ENCODE measurements at places on chromosomes 5 and 9. TPM values are rescaled to one million over a fixed set of nuclear protein-coding genes. Genes with fewer than 3 reads are reported as not detected.
A peak's percentile ranks its signal among the peaks of the same experiment; 100 is the strongest.

The ANKRD55 gene
- 0.42 TPM for total RNA-seq

GRCh38 chr9:77708064-77708815, 60.1 kb upstream of the GNA14 start:
- no peaks in the 10 kb centered on the region for H3K27me3 ChIP-seq
- no peak overlapping the region for H3K27ac ChIP-seq
- H3K4me1 ChIP-seq = no peaks in the 10 kb centered on the region
- H3K36me3 ChIP-seq = no peaks in the 10 kb centered on the region

The PRSS3 gene
- not detected for total RNA-seq

The NIPAL4 gene
- total RNA-seq = not detected

The FIBCD1 gene
- 22.0 TPM for total RNA-seq

DNA sequence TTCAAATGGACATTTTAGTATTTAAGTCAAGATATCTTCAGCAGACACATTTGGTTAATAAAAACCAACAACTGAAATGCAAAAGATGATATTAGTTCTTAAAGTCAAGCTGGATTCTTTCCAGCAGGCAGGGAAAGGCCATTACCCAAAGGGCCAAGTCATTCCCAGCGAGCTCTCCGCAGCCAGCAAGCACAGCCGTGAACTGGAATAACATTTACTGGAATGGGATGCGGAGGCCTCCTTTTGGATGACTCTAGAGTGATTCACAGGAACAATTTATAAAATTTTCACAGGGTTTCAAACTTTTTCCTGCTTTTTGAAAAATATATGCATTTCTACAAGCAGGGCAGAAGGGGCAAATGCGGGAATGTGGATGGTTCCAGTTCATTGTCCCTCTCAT, 76.6 kb upstream of the DAB2 start:
- H3K4me3 ChIP-seq = peak overlapping the region; percentile 9
- no peaks in the 10 kb centered on the region for H3K36me3 ChIP-seq
- no peaks in the 10 kb centered on the region for H3K27me3 ChIP-seq
- peak; percentile 67 for DNase-seq
- peak overlapping the region; percentile 82 for H3K27ac ChIP-seq

- no peak overlapping the region for H3K27ac ChIP-seq
- H3K4me1 ChIP-seq = no peaks in the 10 kb centered on the region
- no peaks in the 10 kb centered on the region for H3K27me3 ChIP-seq
- H3K4me3 ChIP-seq = no peak overlapping the region
- no peak for DNase-seq
- H3K36me3 ChIP-seq = no peaks in the 10 kb centered on the region
These were observed 24.5 kb downstream of the CCDC125 start for GRCh38 chr5:69308046-69308553.

The ANGPTL2 gene
- total RNA-seq = 25.4 TPM

The CARD6 gene
- 30.5 TPM for total RNA-seq

The SCAI gene
- 15.8 TPM for total RNA-seq

The SLC6A3 gene
- total RNA-seq = not detected

The RNF224 gene
- not detected for total RNA-seq

The EXOC3 gene
- total RNA-seq = 42.1 TPM

- H3K27ac ChIP-seq = no peak overlapping the region
- H3K36me3 ChIP-seq = no peaks in the 10 kb centered on the region
- H3K4me3 ChIP-seq = no peak overlapping the region
- DNase-seq = no peak
- no peaks in the 10 kb centered on the region for H3K4me1 ChIP-seq
These were observed 82.6 kb downstream of the PRELID2 start for GRCh38 chr5:145752534-145752933.

The FBXL7 gene
- 22.6 TPM for total RNA-seq

The BNC2 gene
- 7.4 TPM for total RNA-seq

DNA sequence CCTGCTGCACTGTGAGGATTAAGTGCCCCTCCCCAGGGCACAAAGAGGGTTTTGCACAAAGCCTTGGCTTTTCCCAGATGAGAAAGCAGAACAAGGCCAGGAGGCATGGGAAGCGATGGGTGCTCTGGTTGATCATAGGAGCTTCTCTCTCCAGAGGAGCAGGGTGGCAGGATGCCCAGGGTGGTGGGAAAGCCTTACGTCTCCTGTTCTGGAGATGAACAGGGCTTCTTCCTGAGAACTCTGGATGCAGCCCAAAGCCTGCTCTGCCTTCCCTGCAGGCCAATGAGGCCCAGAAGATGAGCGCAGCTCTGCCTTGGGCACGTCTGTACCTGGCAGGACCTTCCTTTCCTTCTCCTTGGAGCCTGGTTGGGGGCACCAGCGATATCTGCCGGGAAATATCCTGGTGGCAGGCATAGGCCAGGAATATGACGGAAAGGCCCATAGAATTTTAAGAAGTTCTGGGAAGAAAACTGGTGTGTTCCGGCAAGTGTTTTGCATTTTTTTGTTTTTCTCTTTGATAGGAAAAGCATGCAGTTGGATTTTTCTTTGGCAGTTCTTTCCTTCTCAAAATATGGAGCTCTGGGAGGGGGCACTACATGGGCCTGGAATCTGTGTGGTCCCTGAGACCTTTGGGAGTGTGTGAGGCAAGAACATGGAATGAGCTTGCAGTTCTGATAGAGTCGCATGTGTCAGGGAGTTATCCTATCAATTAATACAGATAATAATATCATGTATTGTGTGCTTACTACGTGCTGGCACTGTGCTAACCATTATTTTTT, 253.2 kb upstream of the KLF4 start:
- H3K4me3 ChIP-seq = no peak overlapping the region
- no peak for DNase-seq
- H3K4me1 ChIP-seq = peaks cover 21% of the 10 kb centered on the region
- no peaks in the 10 kb centered on the region for H3K27me3 ChIP-seq
- no peaks in the 10 kb centered on the region for H3K36me3 ChIP-seq

The GPR150 gene
- 0.74 TPM for total RNA-seq

GRCh38 chr9:20884985-20885593, 146.4 kb downstream of the HACD4 start:
- no peaks in the 10 kb centered on the region for H3K27me3 ChIP-seq
- H3K4me3 ChIP-seq = no peak overlapping the region

The SAXO1 gene
- total RNA-seq = not detected

- H3K27ac ChIP-seq = no peak overlapping the region
- H3K36me3 ChIP-seq = no peaks in the 10 kb centered on the region
- H3K27me3 ChIP-seq = peaks cover 8% of the 10 kb centered on the region
- no peak overlapping the region for H3K4me3 ChIP-seq
- no peaks in the 10 kb centered on the region for H3K4me1 ChIP-seq
- no peak for DNase-seq
These were observed 102.0 kb downstream of the CFAP95 start for GRCh38 chr9:69922646-69923045.

- no peak for DNase-seq
- H3K36me3 ChIP-seq = no peaks in the 10 kb centered on the region
- H3K27ac ChIP-seq = no peak overlapping the region
These were observed 36.7 kb downstream of the DMGDH start for GRCh38 chr5:79032782-79033181.

GRCh38 chr9:83707518-83707767, 315 bp downstream of the UBQLN1 start:
- H3K4me1 ChIP-seq = peaks cover 33% of the 10 kb centered on the region
- H3K4me3 ChIP-seq = peak overlapping the region; percentile 76
- peak; percentile 83 for DNase-seq

DNA sequence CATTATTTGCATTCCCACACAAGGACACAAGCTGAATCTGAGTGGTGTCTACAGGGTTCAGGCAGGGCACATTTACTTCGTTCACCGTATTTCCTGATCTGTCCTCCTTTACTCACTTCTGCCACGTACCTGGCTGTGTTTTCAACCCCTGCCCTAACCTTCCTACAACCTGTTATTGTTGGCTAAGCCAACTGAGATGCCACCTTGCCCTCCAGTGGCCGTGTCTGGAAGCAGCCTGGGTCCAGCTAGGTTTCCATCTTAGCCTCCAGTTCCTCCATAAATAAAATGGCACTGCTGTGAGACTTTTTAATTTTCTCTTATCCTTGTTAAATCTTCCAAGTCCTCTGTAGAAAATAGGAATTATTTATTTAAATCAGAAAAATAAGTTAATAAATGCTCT, 64.8 kb downstream of the ATP10B start:
- no peaks in the 10 kb centered on the region for H3K36me3 ChIP-seq
- H3K27ac ChIP-seq = no peak overlapping the region
- H3K4me3 ChIP-seq = no peak overlapping the region

DNA sequence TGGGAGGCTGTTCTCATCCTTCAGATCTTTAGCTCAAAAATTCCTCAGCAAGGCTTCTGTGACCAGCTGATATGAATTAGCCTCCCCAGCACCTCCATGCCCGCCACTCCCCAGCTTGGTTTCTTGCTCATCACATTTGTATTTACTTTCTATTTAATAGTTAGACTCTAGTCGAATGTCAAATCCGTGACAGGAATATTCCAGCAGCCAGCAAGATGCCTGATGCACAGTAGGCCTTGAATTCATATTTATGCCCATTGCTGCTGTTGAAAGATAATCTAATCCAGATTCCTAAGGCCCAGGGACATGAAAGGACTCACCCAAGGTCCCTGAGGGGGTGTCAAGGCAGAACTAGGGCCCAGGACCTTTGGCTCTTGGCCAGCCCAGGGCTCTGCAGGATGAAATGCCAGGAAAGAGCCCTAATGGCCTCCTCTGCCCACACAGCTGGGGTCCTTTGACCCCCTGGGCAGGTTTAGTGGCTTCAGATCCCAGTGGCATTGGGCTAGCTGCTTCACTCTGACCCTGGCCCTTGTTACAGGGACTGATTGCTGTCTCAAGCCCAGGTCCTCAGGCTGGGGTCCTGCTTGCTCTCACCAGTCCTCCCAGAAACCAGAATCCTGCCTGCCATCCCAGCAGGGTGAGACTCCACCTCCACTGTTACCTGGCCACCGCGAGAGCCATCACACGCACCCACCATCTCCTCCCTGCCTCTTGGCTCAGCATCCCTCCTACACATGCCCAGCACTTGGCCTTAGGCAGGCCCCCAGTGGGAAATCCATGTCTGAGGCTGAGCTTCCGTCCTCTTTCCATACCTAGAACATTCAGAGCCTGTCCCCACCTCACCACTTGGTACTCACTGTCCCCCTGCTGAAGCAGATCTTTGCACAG, 7.3 kb downstream of the CSF1R start:
- H3K27ac ChIP-seq = no peak overlapping the region
- H3K4me1 ChIP-seq = no peaks in the 10 kb centered on the region
- H3K36me3 ChIP-seq = peaks cover 3% of the 10 kb centered on the region
- no peak overlapping the region for H3K4me3 ChIP-seq
- DNase-seq = no peak

DNA sequence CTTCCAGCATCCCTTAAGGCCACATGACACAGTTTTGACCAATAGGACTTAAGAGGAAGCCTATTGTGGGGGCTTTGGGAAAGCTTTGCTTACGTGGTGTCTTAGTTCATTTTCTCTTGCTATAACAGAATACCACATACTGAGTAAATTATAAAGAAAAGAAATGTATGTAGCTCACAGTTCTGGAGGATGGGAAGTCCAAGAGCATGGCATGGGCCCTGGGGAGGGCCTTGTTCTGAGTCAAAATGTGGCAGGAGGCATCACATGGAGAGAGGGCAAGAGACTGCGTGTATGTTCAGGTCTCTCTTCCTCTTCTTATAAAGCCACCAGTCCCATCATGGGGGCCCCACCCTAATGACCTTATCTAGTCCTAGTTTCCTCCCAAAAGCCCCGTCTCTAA, 68.6 kb upstream of the CPEB4 start:
- no peak overlapping the region for H3K27ac ChIP-seq
- H3K27me3 ChIP-seq = no peaks in the 10 kb centered on the region
- H3K36me3 ChIP-seq = no peaks in the 10 kb centered on the region
- no peak overlapping the region for H3K4me3 ChIP-seq
- H3K4me1 ChIP-seq = peaks cover 13% of the 10 kb centered on the region

DNA sequence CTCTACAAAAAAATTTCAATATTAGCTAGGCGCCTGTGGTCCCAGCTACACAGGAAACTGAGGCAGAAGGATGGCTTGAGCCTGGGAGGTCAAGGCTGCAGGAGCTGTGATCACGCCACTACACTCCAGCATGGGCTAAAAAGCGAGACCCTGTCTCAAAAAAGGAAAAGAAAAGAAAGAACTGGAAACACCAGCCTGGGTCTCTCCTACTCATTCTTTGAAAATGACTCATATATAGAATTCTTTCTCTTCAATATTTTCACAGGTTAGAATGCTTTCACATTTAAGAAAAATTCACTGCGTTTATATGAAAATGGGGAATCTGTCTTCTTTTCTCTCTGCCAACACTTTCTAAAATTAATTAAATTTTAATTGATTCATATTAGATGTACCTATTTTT, 115.6 kb downstream of the TRPM6 start:
- no peaks in the 10 kb centered on the region for H3K36me3 ChIP-seq
- no peaks in the 10 kb centered on the region for H3K4me1 ChIP-seq
- peaks cover 5% of the 10 kb centered on the region for H3K27me3 ChIP-seq
- H3K27ac ChIP-seq = no peak overlapping the region
- H3K4me3 ChIP-seq = no peak overlapping the region
- DNase-seq = no peak

DNA sequence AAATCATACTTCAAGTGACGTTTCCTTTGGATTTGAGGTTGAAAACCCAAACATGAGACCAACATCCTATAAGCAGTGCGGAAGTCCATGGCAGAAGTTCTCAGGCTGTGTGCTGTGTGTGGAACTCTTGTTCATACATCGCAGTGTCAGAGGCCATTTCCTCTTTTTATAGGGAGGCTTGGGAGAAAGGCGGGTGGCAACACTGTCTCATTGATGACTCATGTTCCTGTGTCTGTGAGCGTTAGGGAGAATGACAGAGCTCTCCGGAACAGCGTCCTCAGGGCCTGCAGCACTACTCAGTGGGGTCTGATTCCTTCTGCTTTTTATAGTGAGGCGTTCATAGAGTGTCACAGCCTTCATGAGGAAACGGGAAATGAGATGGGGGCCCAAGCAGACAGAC, 98.8 kb upstream of the BASP1 start:
- no peaks in the 10 kb centered on the region for H3K36me3 ChIP-seq
- peak; percentile 35 for DNase-seq
- H3K27ac ChIP-seq = peak overlapping the region; percentile 62
- H3K4me1 ChIP-seq = peaks cover 5% of the 10 kb centered on the region
- H3K4me3 ChIP-seq = no peak overlapping the region

The HMGXB3 gene
- 32.1 TPM for total RNA-seq

- no peak within 1 kb of the TSS for H3K27ac ChIP-seq
- peak within 1 kb of the TSS; percentile 28 for H3K4me3 ChIP-seq
- peak; percentile 82 for DNase-seq
- H3K4me1 ChIP-seq = no peaks in the 10 kb centered on the region
- H3K36me3 ChIP-seq = no peaks in the 10 kb centered on the region
These were observed at the start of gene BRINP1 for GRCh38 chr9:119368681-119369581. TSS of gene BRINP1 (minus strand) at chr9:119369435. CDS start at chr9:119313355, 56,080 bp downstream.

DNA sequence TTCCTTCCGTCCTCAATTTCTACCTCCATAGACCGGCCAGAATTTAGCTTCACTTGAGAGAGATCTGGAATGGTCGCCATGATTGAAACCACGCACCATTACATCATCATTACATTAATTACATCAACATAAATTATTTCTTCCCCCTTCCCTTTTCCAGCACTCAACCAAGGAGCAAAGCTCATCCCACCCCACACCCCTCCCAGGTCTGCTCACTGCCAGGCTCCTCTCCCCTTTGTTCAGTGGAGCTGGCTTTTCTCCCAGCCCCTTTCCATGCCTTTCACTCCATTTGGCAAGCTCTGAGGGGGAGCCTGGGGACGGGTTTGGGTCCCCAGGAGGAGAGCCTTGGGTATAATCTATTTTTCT, 8.4 kb downstream of the RACK1 start:
- H3K4me3 ChIP-seq = no peak overlapping the region
- H3K36me3 ChIP-seq = peaks cover 4% of the 10 kb centered on the region
- DNase-seq = no peak
- H3K27me3 ChIP-seq = no peaks in the 10 kb centered on the region
- H3K27ac ChIP-seq = no peak overlapping the region
- no peaks in the 10 kb centered on the region for H3K4me1 ChIP-seq

GRCh38 chr9:136187683-136188586, 17.0 kb downstream of the LHX3 start:
- H3K4me3 ChIP-seq = no peak overlapping the region
- no peaks in the 10 kb centered on the region for H3K4me1 ChIP-seq
- no peak overlapping the region for H3K27ac ChIP-seq
